ENCODE measurements at places on chromosomes 4 and X. TPM values are rescaled to one million over a fixed set of nuclear protein-coding genes. Genes with fewer than 3 reads are reported as not detected.

- H3K36me3 ChIP-seq = no peaks in the 10 kb centered on the region
- peak overlapping the region; percentile 40 for H3K4me3 ChIP-seq
- no peak for DNase-seq
- peaks cover 28% of the 10 kb centered on the region for H3K27me3 ChIP-seq
- no peak overlapping the region for H3K27ac ChIP-seq
Measured at GRCh38 chrX:105821471-105822121, 743 bp upstream of the NRK start.

DNA sequence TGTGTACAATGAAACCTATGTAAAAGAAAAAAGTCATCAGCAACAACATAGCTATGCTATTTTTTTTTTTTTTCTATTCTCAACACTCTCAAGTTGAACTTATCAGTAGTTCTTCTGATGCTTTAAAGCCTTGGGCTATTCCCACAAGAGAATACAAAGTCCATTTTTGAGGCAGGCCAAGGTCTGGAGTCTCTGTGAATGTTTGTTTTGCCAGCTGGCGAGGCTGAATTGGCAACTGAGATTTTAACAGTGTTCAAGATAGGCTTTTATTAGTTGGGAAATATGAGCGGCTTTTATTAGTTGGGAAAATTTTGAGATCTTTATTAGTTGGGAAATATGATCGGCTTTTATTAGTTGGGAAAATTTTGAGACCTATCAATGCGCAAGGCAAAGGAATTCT is 336.6 kb downstream of the SLITRK2 start:
- H3K4me1 ChIP-seq = no peaks in the 10 kb centered on the region
- DNase-seq = no peak
- no peaks in the 10 kb centered on the region for H3K27me3 ChIP-seq
- no peak overlapping the region for H3K4me3 ChIP-seq
- no peaks in the 10 kb centered on the region for H3K36me3 ChIP-seq

- H3K4me1 ChIP-seq = peaks cover 32% of the 10 kb centered on the region
- H3K36me3 ChIP-seq = no peaks in the 10 kb centered on the region
- no peaks in the 10 kb centered on the region for H3K27me3 ChIP-seq
- H3K4me3 ChIP-seq = no peak overlapping the region
- DNase-seq = peak; percentile 62
Measured at GRCh38 chr4:78656968-78657445, 105.4 kb downstream of the ANXA3 start.

- H3K4me3 ChIP-seq = no peak overlapping the region
- H3K27me3 ChIP-seq = no peaks in the 10 kb centered on the region
- DNase-seq = no peak
Measured at GRCh38 chr4:141036786-141037185, 96.5 kb downstream of the RNF150 start.

SPANXC gene
- not detected for total RNA-seq

DNA sequence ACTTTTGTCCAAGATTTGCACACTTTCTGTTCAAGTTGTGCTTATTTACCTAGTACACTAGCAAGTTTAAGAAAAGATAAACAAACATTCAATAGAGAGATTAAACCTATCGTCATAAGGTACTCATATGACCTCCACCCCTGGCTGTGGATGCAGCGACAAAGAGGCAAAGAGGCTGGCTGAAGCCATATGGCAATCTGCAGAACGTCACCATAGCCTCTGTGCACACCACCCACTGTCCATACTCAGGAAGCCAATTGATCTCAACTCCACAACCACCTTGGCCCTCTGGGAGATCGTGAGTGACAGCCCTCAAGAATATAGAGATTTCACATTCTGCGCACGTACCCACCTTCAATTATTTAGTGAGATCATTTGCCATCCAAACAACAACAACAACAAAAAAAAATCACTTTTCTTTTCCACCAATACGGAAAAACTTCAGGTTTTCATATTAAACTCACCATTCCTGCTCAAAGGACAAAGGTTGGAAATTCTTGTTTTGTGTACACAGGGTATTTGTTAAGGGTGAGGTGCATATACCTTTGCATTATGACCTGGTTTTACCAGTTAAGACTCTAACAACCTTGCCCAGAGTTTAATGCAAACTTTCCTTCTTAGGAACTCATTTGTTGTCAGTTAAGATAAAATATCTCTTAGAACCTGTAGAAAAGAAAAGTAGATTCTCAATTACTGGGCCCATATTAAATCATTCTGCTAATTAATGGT is 243.0 kb upstream of the FSTL5 start:
- no peaks in the 10 kb centered on the region for H3K27me3 ChIP-seq
- no peak for DNase-seq
- H3K36me3 ChIP-seq = no peaks in the 10 kb centered on the region
- H3K4me3 ChIP-seq = no peak overlapping the region

DNA sequence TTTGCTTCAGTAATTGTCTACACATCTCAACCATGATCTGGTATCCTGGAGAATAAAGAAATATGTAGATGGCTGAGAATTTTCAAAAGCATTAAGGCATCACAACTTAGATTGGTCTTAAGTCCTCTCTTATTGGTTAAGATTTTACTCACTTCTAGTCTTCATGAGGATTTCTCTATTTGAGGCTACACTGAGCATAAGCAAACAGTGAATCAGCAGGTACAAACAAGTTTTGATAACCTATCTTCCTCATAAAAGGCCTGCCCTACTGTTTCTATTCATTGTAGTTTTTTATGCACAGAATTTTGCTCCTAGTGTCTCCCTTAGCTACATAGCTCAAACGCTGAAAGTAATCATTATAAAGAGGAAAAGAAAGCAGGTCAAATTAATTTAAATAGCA is 460.7 kb upstream of the RPS6KA3 start:
- H3K4me1 ChIP-seq = no peaks in the 10 kb centered on the region
- H3K36me3 ChIP-seq = no peaks in the 10 kb centered on the region
- DNase-seq = no peak
- H3K27me3 ChIP-seq = no peaks in the 10 kb centered on the region

- H3K36me3 ChIP-seq = no peaks in the 10 kb centered on the region
- peaks cover 15% of the 10 kb centered on the region for H3K4me1 ChIP-seq
- DNase-seq = no peak
- H3K27ac ChIP-seq = no peak overlapping the region
- peaks cover 43% of the 10 kb centered on the region for H3K27me3 ChIP-seq
Measured at GRCh38 chr4:54091637-54092404, 8.1 kb upstream of the GSX2 start.

GRCh38 chr4:168293386-168293975 is 25.1 kb downstream of the DDX60 start:
- H3K36me3 ChIP-seq = peaks cover 45% of the 10 kb centered on the region
- H3K4me3 ChIP-seq = no peak overlapping the region
- H3K4me1 ChIP-seq = no peaks in the 10 kb centered on the region
- no peak overlapping the region for H3K27ac ChIP-seq
- no peaks in the 10 kb centered on the region for H3K27me3 ChIP-seq

BEND4 gene
- under 0.01 TPM for total RNA-seq

PWWP3B gene
- 0.23 TPM for total RNA-seq

SUPT20HL1 gene
- not detected for total RNA-seq

PABPC4L gene
- total RNA-seq = 1.2 TPM

- H3K4me3 ChIP-seq = no peak overlapping the region
- no peaks in the 10 kb centered on the region for H3K27me3 ChIP-seq
- H3K27ac ChIP-seq = no peak overlapping the region
- no peaks in the 10 kb centered on the region for H3K36me3 ChIP-seq
- DNase-seq = no peak
Measured at GRCh38 chrX:108230574-108230973, 139.0 kb downstream of the ATG4A start.
